ENCODE measurements at places on chromosomes 16 and 17.
A peak's percentile ranks its signal among the peaks of the same experiment; 100 is the strongest.

GRCh38 chr17:8124350-8125153 lies 646 bp upstream of the HES7 start:
- DNase-seq: no peak

- DNase-seq: no peak
Measured at GRCh38 chr17:37643869-37644268, 623 bp upstream of the DDX52 start.

GRCh38 chr17:56262803-56263202 lies 109.5 kb downstream of the ANKFN1 start:
- DNase-seq: no peak

DNA sequence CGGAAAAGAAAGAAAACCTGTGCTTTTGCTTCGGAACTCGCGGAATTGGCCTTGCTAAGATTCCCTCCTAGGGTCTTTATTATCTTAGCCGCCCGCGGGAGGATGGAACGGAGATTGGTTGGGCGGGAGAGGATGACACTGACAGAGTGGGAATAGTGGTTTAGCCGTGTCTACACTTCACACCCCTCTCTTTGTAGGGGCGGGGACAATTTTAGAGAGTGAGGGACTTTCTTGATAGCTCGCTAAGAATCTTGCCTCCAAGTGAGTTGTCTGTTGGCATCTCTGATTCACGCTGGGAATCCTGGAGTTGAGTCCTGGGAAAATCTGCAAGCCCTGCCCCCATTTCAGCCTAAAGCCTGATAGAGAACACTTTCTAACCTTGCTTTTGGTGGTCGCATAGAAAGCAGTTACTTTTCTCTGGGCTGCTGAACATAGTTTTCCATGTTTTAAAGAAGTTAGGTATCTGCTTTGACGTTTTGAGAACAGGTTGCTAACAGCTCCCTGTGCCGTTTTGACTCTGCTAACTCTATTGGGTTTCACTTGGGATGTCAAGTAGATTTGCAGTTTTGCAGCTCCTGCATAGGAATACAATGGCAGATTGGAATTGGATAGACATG lies 697 bp downstream of the NOL11 start:
- DNase-seq: peak; percentile 28

DNA sequence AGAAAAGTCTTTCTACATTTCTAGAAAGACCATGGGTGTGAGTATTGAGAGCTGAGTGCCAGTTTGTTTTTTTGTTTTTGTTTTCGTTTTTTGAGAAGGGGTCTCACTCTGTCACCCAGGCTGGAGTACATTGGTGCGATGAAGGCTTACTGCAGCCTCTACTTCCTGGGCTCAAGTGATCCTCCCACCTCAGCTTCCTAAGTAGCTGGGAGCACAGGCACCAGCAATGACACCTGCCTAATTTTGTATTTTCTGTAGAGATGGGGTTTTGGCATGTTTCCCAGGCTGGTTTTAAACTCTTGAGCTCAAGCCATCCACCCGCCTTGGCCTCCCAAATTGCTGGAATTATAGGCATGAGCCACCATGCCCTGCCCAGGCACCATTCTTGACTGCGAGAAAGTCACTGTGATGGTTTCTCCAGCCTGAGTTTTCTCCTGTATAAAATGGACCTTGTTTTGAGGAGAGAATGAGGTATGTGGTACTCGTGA lies 673.8 kb downstream of the MAF start:
- no peak for DNase-seq

DNA sequence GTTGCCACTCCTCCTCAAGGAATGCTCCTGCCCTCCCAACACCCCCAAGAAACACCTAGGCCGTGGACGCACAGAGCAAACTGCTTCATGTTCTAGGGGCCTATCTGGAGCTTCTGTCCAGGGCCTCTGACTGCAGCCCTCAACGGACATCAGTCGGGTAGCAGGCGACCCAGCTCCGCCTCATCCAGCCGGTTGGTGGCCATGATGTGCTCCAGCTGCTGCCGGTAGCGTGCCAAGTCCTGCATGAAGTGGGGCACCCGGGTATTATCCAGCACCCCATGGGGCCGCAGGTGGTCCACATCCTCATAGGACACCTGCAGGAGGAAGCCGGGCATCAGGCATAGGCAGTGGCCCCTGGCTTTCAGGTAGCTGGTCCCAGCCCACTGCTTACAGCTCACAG lies 6.3 kb downstream of the NOL3 start:
- DNase-seq: no peak

DNA sequence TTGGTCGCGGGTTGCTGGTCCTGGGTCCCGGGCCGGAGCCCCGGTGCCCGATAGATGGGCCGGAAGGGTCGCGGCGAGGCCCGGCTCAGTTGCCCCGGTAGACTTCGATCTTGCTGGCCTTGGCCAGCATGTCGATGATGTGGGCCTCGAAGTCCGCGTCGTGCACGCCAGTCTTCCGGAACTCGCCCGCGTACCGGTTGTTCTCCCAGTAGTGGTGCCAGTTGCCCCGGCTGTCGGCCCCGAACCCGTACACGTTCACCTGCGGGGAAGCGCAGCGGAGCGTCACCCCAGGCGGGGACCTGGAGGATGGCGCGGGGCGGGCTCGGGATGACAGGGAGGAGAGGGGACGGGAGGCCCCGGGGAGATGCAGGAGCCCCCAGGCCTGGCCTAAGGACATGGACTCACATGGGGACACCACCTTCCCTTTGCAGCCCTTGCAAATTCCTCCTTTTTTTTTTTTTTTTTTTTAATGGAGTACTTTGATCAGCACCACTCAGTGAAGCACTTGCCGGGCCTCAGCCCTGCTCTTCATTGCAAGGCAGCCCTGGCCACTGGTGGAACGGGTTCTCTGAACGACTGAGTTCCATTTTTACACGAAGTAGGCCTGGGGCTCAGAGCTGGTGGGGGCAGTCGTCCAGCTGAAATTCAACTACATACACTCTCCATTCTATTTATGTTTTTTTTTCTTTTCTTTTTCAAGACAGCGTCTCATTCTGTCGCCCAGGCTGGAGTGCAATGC lies 35.1 kb downstream of the DDX19A start:
- DNase-seq: no peak

- DNase-seq: no peak
Measured at GRCh38 chr16:65409510-65409909, 287.6 kb upstream of the CDH11 start.

DNA sequence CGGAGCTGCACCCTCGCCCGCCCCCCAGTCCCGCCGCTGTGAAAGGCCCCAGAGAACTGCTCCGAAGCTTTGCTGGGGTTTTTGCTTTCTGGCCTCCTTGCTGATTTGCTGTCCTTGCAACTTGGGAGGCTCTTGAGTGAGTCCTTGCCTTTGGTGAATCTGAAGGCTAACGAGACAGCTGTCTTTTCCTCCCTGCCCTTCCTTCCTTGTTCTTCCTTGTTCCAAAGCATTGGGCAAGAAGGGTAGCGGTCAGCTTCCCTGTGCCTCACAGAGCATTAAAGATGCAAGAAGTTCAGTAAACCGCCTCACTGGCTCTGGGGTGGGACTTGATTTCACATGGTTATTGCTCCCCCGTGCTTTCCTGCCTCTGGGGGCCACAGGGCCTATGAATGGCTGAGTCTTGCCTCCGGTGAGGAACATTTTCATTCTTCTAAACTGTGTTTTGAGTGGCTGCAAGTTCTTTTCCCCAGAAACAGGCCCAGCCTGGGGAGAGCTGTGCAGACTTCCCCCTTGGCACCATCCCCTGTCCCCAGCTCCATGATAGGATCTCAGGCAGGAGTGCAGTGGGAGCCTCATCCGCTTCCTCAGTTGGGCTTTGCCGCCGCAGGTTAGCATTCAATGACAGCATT lies 1.4 kb downstream of the YPEL2 start:
- DNase-seq: peak; percentile 10

- no peak for DNase-seq
Measured at GRCh38 chr17:62679866-62680377, 52.5 kb downstream of the MRC2 start.

DNA sequence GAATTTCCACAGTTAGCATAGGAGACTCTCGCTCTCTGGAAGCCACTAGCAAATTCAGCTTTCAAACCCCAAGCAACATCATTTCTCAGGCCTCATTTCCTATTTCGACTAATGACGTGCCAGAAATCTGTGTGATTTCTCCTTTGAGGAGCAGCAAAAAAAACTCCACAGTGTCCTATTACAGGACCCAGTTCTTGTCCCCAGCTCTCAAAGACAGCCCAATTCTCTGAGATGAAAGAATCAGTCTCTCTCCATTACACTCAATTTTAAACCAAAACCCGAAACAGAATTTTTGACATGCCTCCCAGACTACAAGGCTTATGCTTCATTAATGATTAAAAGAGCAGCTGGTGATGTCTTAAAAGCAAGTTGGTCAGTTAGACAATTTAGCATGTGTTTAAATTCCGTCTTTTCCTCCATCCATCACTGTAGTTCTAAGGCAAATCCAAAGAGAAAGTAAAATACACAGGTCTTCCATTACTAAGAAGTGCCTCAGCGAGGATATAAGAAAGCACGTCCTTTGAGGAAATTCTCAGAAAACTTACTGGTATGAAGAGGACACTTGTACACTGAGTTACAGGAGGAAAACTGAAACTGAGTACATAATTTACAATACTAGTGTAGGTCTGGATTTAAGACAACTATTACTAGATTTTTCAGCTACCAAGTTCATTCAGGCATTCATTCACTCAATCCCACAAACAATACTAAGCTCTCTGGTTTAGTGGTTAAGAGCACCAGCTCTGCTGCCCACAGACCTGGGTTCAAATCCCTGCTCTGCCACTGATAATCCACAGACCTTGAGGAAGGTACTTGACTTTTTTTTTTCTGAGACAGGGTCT lies 12.5 kb downstream of the TOM1L2 start:
- DNase-seq: no peak

GRCh38 chr17:44623070-44623725 lies 33.1 kb upstream of the MEIOC start:
- DNase-seq: no peak
